ENCODE measurements at places on chromosomes 2 and 18.
A peak's percentile ranks its signal among the peaks of the same experiment; 100 is the strongest.

DNA sequence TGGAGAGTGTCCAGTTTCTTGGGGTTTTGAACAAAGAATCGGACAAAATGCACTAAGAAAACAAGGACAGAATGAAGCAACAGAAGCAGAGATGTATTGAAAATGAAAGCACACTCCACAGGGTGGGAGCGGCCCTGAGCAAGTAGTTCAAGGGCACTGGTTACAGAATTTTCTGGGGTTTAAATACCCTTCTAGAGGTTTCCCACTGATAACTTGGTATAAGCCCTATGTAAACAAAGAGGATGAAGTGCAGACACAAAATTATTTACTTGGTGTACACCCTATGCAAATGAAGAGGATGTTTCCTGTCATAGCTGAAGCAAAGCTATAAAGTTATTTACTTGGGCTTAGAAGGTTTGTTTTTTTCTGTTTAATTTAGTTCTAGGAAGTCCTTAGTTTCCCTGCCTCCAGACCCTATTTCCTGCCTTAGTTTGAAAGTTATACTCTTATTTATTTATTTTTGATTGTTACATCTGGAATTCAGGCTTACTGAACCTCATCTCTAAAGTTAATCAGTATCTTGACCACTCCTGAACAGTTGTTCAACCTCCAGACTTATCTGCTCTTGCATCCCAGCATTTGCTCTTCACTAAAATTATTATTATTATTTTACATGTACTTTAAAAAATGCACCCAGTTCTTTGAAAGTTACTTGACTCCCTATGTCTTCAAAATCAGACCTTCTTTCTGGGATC, 193.5 kb downstream of the SPP2 start:
- no peaks in the 10 kb centered on the region for H3K4me1 ChIP-seq
- no peaks in the 10 kb centered on the region for H3K36me3 ChIP-seq
- DNase-seq, result no peak
- H3K27ac ChIP-seq, result no peak overlapping the region
- no peak overlapping the region for H3K4me3 ChIP-seq

DNA sequence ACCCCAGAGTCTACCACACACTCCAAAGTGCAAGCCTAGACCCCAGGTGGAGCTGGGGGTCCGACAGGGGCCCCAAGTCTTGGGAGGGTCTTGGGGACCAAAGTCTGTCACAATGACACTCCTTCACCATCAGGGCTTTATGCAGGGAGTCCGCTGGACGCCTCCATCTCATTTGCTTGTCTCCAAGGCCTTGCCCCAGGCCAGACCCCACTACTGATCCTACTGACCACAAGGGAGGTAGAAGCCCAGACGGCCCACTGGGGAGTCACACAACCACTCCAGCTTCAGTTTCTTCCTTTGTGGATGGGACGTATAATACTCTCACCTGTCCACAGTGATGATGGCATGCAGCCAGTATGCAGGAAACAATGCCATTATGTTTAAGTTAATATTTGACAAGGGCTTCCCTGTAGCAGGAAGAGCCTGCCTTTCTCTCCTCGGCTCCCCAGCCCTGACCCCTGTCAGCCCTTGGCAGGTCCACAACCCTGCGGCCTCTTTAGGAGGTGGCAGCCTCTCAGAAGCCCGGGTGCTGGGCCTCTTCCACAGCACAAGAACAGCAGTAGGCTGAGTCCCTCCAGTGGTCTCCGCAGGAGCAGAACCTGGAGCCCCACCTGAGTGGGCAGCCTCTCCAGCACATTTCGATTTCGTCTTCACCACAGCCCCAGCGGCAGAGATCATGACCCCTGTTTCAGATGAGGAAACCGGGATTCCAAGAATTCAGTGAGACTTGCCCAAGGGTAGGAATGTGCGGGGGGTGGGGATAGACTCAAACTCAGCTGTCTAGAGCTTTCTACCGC, 6.5 kb downstream of the BIN1 start:
- no peaks in the 10 kb centered on the region for H3K27me3 ChIP-seq
- DNase-seq, result peak; percentile 83
- peaks cover 90% of the 10 kb centered on the region for H3K4me1 ChIP-seq
- H3K4me3 ChIP-seq, result no peak overlapping the region
- H3K36me3 ChIP-seq, result no peaks in the 10 kb centered on the region
- peak overlapping the region; percentile 92 for H3K27ac ChIP-seq

DNA sequence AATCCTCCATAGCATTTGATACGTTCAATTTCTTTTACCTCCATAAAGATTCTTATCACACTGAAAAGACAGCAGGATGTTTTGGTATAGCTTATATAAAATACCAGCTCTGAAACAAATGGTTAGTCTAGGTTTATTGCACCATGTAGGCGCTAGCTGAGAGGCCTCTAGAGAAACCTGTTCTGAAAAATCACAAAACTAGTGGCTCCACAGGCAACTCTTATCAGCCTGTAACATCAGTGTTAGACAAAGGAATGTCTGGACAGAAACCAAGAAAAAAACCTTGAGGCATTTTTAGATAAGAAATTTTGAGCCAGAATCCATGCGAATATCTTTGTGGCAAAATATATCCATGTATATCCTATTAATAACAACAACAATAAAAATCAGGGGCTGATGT, 440.4 kb upstream of the MAP2 start:
- H3K36me3 ChIP-seq, result no peaks in the 10 kb centered on the region
- DNase-seq, result no peak
- no peaks in the 10 kb centered on the region for H3K4me1 ChIP-seq

DNA sequence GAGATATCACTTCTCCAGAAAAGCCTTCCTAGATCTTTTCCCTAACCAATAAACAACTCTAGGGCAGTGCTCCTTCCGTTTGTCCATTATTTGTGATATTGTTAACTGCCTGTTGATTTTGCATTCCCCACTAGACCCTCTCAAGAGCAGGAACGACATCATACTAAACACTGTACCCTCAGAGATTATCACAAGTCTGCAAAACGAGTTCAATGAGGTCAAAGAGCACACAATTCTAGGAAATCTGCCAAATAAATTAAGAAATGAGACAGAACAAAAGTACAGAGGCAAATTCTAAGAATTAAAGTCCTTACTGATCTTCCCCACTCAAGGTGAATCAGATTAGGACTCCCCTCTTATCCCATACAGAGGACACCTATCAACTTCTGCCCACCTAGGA, 7.6 kb downstream of the RTTN start:
- H3K27ac ChIP-seq, result no peak overlapping the region
- no peaks in the 10 kb centered on the region for H3K4me1 ChIP-seq
- no peak overlapping the region for H3K4me3 ChIP-seq
- no peak for DNase-seq
- no peaks in the 10 kb centered on the region for H3K27me3 ChIP-seq
- H3K36me3 ChIP-seq, result no peaks in the 10 kb centered on the region

- no peak for DNase-seq
- H3K27ac ChIP-seq, result no peak overlapping the region
- no peaks in the 10 kb centered on the region for H3K36me3 ChIP-seq
- H3K27me3 ChIP-seq, result no peaks in the 10 kb centered on the region
- H3K4me3 ChIP-seq, result no peak overlapping the region
- H3K4me1 ChIP-seq, result no peaks in the 10 kb centered on the region
These were observed 355.0 kb downstream of the LNPK start for GRCh38 chr2:175647058-175647457.

GRCh38 chr2:60337142-60337497, 216.3 kb downstream of the BCL11A start:
- no peaks in the 10 kb centered on the region for H3K4me1 ChIP-seq
- no peaks in the 10 kb centered on the region for H3K27me3 ChIP-seq
- H3K27ac ChIP-seq, result no peak overlapping the region
- no peak for DNase-seq

GRCh38 chr18:44826418-44827259, 146.0 kb downstream of the SETBP1 start:
- peaks cover 34% of the 10 kb centered on the region for H3K4me1 ChIP-seq
- no peaks in the 10 kb centered on the region for H3K36me3 ChIP-seq
- H3K4me3 ChIP-seq, result no peak overlapping the region
- peak overlapping the region; percentile 83 for H3K27ac ChIP-seq
- DNase-seq, result peak; percentile 78
- H3K27me3 ChIP-seq, result no peaks in the 10 kb centered on the region

GRCh38 chr2:171810422-171811244, 83.4 kb downstream of the SLC25A12 start:
- no peak overlapping the region for H3K27ac ChIP-seq
- no peaks in the 10 kb centered on the region for H3K4me1 ChIP-seq
- H3K36me3 ChIP-seq, result no peaks in the 10 kb centered on the region
- peak; percentile 54 for DNase-seq

Measured in hepatocyte (in vitro differentiated cells).